ENCODE measurements at places on chromosomes 16 and 17.

DNA sequence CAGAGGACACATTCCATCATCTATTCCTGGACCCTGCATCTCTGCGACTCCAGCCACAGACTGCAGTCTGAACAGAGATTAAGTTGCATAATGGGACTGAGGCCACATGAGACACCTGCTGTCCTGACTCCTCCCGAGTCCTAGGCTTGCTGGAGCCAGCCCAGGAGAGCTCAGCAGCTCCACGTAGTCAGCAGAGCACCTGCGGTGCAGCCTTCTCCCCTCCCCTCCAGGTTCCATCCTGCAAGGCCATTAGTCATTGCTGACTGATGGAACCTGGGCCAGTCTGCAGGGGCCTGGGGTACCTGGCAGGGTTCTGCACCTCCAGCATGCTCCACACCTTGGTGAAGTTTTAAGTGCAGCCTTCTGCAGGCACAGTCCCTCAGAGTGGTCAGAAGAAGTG, 76.7 kb downstream of the PLD6 start:
- DNase-seq = no peak

DNA sequence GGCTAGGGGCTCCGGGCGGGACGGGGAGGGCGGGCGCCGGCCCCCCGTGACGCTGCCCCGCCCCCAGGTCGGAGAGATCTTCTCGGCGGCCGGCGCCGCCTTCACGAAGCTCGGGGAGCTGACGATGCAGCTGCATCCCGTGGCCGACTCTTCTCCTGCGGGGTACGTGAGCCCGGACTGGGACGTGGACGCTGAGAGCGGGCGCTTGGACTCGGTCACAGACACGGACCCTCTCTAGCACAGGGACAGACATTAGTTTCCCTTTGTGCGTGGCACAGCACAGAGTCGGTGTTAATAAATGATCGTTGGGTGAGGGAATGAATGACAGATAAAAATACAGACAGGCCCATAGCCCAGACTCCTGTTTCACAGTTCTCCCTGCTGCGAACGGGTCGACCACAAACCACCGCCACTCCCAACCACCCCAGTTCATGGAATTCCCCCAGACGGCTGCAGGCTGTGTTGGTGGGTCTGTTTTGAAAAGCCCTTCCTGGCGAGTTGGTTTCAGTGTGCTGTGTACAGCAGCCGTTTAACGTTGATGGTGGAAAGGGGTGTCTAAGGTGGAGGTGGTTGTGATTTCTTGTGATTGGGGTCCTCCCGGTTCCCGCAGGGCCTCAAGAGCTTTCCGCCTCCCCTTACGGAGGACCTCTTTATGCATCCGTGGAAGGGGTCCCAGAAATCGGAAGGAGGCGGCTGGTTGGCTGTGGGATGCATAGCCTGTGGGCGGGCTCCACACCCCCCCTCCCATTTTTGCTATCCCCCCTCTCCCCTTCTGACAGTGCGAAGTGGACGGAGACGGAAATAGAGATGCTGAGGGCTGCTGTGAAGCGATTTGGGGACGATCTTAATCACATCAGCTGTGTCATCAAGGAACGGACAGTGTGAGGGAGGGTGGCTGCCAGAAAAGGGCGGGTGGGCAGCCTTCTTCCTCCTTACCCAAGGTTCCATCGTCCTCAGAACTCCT, 2.9 kb downstream of the RNASEK start:
- DNase-seq = no peak

DNA sequence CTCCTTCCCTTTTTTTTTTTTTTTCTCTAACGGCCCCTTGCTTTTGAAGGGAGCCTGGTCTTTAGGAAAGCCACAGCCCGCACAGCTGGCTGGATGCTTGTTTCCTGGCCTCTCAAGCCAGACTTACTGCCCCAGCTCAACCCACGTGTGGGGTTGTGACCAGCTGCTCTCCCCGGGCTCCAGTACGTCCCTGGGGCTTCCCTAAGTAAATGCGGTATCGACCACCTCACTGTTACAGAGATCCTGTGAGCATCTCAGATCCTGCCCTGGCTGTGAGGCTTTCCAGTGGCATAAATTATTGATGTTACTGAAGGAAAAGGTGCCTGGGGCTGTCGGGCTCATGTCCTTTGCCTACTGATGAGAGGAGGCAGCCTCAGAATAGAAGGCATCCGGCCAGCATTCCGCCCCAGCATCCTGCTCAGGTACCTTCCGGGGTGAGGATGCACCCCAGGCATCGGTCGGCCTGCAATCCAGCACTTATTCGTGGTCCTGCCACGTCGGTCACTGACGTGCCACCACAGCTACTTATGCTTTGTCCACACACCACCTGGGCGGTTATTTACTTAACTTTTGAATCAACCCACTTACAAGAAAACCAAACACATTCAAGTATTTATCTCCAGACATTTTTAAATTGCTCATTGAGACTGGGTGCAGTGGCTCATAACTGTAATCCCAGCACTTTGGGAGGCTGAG, 9.6 kb downstream of the GPRC5B start:
- no peak for DNase-seq

DNA sequence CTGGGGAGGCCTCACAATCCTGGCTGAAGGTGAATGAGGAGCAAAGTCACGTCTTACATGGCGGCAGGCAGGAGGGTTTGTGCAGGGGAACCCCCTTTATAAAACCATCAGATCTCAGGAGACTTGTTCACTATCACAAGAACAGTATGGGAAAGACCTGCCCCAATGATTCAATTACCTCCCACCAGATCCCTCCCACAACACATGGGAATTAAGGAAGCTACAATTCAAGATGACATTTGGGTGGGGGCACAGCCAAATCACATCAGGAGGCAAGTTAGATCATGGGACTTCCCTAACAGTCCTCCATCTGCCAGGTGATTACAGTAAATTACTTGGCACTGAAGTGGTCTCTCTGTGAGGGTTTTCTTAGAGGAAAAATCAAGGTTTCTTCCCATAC, 5.3 kb downstream of the TMEM114 start:
- DNase-seq = no peak

GRCh38 chr17:82351713-82352488, 7.1 kb upstream of the TEX19 start:
- peak; percentile 51 for DNase-seq

GRCh38 chr17:68184141-68184571, 63.7 kb upstream of the AMZ2 start:
- DNase-seq = no peak

GRCh38 chr17:80111702-80112470, 10.5 kb downstream of the GAA start:
- DNase-seq = no peak

GRCh38 chr16:22220069-22220440, 14.0 kb downstream of the EEF2K start:
- no peak for DNase-seq

DNA sequence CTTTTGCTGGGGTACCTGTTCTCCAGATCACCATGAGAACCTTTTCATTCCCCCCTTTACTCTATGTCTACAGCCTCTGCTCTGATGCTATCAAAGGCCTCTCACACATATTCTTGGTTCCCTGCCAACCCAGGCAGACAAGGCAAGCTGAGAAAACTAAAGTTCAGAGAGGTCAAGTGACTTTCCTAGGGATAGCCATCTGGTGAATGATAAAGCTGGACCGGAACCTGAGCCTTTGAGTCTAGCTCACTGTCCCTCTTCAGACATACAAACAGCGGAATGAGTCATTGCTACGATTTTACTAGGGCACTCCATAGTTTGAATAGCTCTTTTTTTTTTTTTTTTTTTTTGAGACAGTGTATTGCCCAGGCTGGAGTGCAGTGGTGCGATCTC, 73.3 kb downstream of the XYLT1 start:
- no peak for DNase-seq

DNA sequence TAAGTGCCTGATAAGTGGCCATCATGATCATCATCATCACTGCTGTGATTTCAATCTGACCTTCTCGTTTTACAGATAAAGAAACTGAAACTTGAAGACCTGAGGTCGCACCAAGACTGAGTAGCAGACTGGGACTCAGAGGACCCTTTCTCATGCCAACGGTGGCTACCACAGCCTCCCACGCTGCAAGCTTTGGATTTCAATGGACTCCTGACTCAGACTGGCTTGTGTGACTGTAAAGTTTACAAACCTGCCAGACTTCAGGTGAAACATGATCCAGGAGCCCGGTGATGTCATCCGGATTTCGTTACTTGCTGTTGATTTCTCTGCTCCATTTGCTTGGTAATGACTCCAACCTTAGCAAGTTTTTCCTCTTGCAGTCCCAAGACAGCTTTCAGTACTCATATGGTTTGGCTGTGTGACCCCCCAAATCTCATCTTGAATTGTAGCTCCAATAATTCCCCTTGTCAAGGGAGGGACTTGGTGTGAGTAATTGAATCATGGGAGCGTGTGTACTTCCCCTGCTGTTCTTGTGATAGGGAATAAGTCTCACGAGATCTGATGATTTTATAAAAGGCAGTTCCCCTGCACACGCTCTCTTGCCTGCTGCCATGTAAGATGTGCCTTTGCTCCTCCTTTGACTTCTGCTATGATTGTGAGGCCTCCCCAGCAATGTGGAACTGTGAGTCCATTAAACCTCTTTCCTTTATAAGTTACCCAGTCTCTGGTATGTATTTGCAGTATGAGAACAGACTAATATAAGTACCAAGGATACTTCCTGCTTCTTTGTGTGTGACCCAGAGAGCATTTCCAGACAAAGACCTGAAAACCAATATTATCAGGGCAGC, 26.7 kb upstream of the IRX6 start:
- DNase-seq = no peak

DNA sequence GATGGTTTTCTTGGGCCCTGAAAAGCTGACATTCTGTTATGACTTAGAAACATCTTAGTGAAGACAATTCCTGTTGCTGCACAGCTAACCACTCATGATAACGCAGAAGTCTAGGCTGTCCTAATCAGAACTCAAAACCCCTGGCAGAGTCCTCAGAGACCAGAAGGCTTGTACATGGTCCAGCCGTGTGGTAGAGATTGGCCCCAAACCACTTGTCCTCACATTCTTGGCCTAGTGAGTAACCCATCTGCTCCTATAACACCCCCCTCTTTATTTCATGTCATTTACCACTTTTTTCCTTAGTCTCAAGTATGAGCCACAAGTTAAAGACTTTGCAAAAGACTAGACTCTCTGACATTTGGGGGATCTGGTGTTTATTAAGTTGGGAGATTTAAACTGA, 116.5 kb upstream of the ADAMTS18 start:
- no peak for DNase-seq

Data from NCI-H1436 treated with DMSO at 0.1 percent for 48 hours (cell line).